ENCODE measurements at places on chromosomes 5 and 9.

DNA sequence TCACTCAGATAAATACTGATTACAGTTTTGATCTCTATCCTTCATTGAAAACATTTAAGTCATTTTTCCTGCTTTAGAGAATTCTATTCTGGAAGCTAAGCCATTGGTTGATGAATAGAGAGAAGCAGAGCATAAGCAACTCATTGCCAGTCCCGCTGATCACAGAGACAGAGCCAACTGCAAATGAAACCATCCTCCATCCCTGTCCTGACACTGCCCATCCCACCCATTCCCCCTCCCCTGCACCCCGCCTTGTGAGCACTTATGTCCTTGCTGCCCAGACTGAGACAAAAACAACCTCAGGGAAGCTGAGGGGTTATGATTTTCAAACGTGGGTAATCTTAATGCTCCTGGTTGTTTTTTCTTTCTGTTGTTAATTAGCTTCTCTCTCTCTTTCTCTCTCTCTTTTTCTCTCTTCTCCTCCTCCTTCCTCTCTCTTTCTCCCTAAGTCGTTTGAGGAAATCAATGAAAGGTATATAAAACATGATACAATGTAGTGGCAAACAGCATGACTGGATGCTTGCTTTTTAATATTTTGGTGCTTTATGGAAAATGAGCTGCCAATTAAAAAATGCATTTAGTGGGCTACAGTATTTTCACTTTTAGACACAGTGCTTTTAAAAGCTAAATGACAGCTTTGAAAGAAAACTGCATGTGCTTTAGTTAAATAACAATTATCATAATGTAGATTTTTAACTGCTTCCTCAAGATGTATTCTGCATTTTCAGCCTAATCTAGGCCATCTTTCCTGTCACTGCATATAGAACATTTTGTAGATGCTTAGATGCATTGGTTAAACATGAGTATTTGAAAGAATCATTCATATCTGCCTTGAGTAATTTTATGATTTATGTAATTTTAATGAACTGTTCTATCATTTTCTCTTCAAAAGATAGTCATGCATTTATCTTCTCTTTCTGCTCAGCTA lies 57.3 kb downstream of the CMYA5 start:
- DNase-seq, result no peak

GRCh38 chr9:133304477-133305377 lies 29.7 kb upstream of the ABO start:
- DNase-seq, result no peak

- no peak for DNase-seq
Measured at GRCh38 chr9:114372921-114373448, 14.8 kb downstream of the AKNA start.

GRCh38 chr9:6440405-6440804 lies 27.4 kb downstream of the UHRF2 start:
- DNase-seq, result no peak

Data from HFFc6 (cell line).